ENCODE measurements at places on chromosomes 3 and 15.
A peak's percentile ranks its signal among the peaks of the same experiment; 100 is the strongest.

DNA sequence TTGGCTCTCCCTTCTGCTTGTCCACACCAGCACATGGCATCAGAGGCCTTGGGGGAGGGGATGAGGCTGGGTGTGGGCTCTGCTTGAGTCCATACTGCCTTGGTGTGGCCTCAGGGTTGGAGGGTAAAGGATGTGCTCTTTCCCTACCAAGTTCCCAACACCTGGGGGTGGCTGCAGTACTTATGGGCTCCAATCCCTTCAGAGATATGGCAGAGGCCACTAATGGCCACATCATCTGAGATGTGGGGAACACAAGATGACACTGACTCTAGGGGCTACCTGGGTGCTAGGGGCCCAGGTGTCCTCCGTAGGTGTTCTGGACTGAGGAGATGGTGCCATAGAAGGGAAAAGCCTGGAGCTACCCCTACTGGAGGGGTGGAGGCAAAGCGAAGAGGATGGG is 6.9 kb downstream of the CXCR6 start:
- no peaks in the 10 kb centered on the region for H3K27me3 ChIP-seq
- no peak for DNase-seq
- H3K27ac ChIP-seq, result no peak overlapping the region
- H3K36me3 ChIP-seq, result peaks cover 3% of the 10 kb centered on the region
- H3K4me1 ChIP-seq, result no peaks in the 10 kb centered on the region

DNA sequence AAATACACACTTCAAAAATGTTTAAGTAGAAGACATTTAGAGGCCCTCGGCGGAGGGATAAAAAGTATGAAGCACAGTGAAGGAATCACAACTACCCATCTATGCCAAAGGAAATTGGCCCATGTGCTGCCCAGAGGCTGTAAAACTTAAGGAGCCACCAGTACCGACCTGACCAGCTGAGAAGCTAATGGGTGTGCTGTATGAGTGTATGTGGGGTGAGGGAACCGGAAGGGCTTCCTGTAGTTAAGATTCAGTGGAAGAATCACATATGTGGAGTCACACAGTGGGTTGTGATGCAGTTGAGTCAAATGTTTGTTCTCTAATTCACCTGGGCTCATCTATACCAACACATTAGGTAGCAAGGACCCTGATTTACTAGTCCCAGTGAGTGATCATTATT is 516.0 kb upstream of the IL12A start:
- peak; percentile 30 for DNase-seq
- no peak overlapping the region for H3K27ac ChIP-seq
- no peaks in the 10 kb centered on the region for H3K27me3 ChIP-seq
- H3K4me1 ChIP-seq, result no peaks in the 10 kb centered on the region
- no peak overlapping the region for H3K4me3 ChIP-seq
- no peaks in the 10 kb centered on the region for H3K36me3 ChIP-seq

GRCh38 chr3:191051037-191051436 is 148.0 kb upstream of the OSTN start:
- no peaks in the 10 kb centered on the region for H3K27me3 ChIP-seq
- no peak overlapping the region for H3K27ac ChIP-seq
- peak; percentile 27 for DNase-seq
- H3K4me3 ChIP-seq, result no peak overlapping the region

GRCh38 chr3:188434594-188434993 is 280.6 kb downstream of the LPP start:
- no peaks in the 10 kb centered on the region for H3K36me3 ChIP-seq
- no peaks in the 10 kb centered on the region for H3K4me1 ChIP-seq
- no peak overlapping the region for H3K27ac ChIP-seq
- no peak for DNase-seq
- no peaks in the 10 kb centered on the region for H3K27me3 ChIP-seq

DNA sequence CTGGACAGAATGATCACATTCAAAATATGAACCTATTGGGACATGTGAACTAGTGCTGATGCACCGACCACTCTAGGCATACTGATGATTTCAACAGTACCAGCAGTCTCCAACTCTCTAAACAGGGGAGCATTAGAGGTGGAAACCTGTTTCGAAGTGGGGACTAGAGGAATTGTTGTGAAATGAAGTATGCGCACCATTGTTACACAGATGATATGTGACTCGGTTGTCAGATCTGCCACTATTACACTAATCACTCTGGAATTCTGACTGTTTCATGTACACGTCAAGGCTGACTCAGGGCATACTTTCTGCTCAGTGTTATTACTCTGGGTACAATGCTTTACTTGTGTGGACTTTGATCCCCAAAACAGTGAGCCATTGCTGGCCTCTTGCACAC is 198.2 kb upstream of the UBE2E2 start:
- no peaks in the 10 kb centered on the region for H3K27me3 ChIP-seq
- H3K4me1 ChIP-seq, result no peaks in the 10 kb centered on the region
- no peaks in the 10 kb centered on the region for H3K36me3 ChIP-seq
- H3K4me3 ChIP-seq, result no peak overlapping the region
- H3K27ac ChIP-seq, result no peak overlapping the region

DNA sequence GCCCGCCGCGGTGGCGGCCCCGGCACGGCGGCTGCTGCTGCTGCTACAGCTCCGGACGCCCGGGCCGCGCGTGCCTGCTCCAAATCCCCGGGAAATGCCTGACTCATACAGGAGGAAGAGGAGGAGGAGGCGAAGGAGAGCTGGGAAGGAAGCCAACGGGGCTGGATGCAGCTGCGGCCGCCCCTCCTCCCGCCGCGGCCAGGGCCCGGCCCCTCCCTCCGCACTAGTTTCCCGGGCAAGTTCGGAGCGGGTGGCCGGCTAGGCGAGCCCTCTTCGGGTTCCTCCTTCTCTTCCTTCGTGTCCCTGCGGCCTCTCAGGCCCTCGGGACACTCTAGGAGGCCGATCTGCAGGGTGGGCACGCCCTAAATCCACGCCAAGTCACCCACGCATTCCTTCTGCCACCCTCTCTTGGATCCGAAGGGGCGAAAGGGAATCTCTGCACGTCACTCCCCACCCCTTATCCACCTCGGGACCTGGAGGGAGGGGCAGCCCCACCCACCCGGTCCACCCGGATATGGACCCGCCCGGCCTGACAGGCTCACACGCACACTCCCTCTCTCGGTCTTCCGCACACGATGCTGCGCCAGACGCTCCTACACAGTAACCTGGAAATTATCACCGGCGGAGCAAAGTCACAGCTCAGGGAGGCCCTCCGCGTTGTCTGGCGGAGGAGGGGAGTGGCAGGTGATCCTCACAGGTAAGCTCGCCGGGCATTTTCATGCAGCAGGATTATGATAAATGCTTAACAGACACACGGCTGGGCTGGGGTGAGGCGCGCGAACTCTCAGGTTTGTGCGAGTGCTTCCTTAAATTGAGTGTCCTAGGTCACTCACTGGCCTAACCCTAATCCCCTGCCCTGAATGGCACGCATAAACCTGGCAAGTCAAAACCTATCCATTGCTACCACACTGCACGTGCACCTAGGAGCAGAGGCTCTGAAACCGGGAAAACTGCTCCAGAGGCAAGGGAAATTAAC is at the start of the genes OSBPL10 and ZNF860:
TSS of gene OSBPL10 (minus strand) at position 57 of the 976 bp plus-strand sequence. CDS start 83 bp downstream, outside the sequence.
TSS of gene ZNF860 (plus strand) at position 545 of the 976 bp plus-strand sequence. CDS start 7,330 bp downstream, outside the sequence.
- peak within 1 kb of the TSS; percentile 85 for H3K4me3 ChIP-seq
- DNase-seq, result peak; percentile 88
- peak within 1 kb of the TSS; percentile 77 for H3K27ac ChIP-seq
- peaks cover 2% of the 10 kb centered on the region for H3K4me1 ChIP-seq
- H3K36me3 ChIP-seq, result no peaks in the 10 kb centered on the region
- no peaks in the 10 kb centered on the region for H3K27me3 ChIP-seq

DNA sequence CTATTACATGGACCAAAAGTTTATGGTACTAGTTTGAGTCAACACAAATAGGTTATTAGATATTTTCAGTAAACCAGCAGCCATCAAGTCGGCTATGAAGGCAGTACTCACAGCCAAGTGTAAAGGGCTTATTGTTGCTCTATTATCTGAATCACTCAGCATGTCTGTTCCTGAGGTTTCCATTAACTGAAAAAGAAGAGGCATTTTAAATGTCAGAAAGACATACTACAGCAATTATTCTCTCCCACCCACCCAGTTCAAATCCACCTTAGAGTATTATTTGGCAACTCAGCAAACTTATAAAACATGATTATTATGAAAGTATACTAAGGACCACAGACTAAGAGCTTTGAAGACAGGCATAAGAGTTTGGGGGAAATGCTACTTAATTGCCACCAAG is 93.1 kb downstream of the BTD start:
- H3K27me3 ChIP-seq, result no peaks in the 10 kb centered on the region
- H3K27ac ChIP-seq, result no peak overlapping the region
- no peak for DNase-seq
- no peak overlapping the region for H3K4me3 ChIP-seq
- H3K4me1 ChIP-seq, result no peaks in the 10 kb centered on the region

DNA sequence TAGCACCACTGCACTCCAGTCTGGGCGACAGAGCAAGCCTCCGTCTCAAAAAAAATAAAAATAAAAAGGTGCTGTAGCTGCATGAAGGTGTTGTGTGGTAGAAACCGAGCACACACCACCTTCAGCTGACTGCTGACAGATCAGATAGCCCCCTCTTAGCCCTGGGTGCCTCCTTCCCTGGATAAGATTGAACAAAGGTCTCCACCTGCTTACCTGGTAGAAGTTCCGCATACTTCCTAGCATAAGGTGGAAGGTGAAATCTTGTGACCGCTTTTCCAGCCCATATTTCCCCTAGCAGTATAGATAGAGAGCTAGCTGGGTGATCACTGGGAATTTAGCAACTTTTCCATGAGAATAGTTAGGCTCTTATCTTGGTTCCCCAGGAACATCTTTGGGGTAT is 18.7 kb upstream of the NEO1 start:
- DNase-seq, result no peak
- no peaks in the 10 kb centered on the region for H3K27me3 ChIP-seq
- no peaks in the 10 kb centered on the region for H3K36me3 ChIP-seq
- H3K27ac ChIP-seq, result no peak overlapping the region
- H3K4me3 ChIP-seq, result no peak overlapping the region
- H3K4me1 ChIP-seq, result peaks cover 6% of the 10 kb centered on the region

DNA sequence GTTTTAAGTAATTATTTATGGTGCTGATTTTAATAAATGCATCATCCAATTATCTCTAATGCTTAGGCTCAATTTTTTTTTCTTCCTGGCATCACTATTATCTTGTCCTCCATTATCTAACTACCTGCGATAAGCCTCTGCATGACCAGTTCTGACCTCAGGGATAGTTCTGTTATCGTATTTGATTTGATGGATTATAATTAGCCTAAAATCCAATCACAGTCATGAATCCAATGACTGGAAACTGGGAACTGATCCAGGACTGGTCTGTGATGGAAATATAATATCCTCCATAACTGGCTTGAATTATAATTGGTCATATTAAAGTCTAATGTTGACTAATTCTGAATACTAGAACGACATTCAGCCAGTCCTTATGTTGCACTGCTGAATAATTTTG is 1.1 kb downstream of the MYH15 start:
- no peak overlapping the region for H3K4me3 ChIP-seq
- no peak overlapping the region for H3K27ac ChIP-seq
- DNase-seq, result no peak
- H3K36me3 ChIP-seq, result no peaks in the 10 kb centered on the region
- H3K27me3 ChIP-seq, result no peaks in the 10 kb centered on the region
- H3K4me1 ChIP-seq, result no peaks in the 10 kb centered on the region

GRCh38 chr3:122800706-122801237 is 5.9 kb downstream of the SLC49A4 start:
- H3K27me3 ChIP-seq, result no peaks in the 10 kb centered on the region
- H3K36me3 ChIP-seq, result no peaks in the 10 kb centered on the region
- H3K4me3 ChIP-seq, result no peak overlapping the region
- H3K27ac ChIP-seq, result no peak overlapping the region

DNA sequence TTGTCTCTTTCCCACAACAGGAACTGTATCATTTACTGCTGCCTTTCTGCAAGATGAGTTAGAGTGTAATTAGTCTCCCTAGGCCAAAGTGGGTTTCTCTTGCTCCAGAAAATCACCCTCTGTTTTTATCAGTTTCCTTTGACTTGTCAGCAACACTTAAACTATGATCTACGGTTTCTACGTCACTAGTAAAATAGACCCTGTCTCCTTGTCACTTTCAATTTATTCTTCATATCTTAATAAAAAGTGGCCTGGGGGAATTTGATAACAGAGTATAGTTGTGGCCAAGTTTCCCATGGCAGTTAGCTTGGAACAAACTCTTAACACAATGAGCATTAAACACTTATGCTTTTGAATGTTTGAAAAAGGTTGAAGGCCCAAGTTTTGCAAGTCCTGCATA is 79.6 kb downstream of the CGNL1 start:
- no peaks in the 10 kb centered on the region for H3K27me3 ChIP-seq
- no peak overlapping the region for H3K4me3 ChIP-seq
- no peak for DNase-seq
- H3K27ac ChIP-seq, result no peak overlapping the region

GRCh38 chr15:62454567-62455172 is 289.6 kb upstream of the C2CD4B start:
- H3K4me3 ChIP-seq, result no peak overlapping the region
- peaks cover 8% of the 10 kb centered on the region for H3K4me1 ChIP-seq
- DNase-seq, result no peak
- H3K36me3 ChIP-seq, result no peaks in the 10 kb centered on the region
- H3K27ac ChIP-seq, result no peak overlapping the region

GRCh38 chr3:73469331-73469730 is 155.4 kb downstream of the PDZRN3 start:
- no peaks in the 10 kb centered on the region for H3K27me3 ChIP-seq
- no peaks in the 10 kb centered on the region for H3K36me3 ChIP-seq
- H3K27ac ChIP-seq, result no peak overlapping the region
- no peak overlapping the region for H3K4me3 ChIP-seq
- H3K4me1 ChIP-seq, result peaks cover 2% of the 10 kb centered on the region

- H3K36me3 ChIP-seq, result peaks cover 5% of the 10 kb centered on the region
- DNase-seq, result peak; percentile 40
- peaks cover 9% of the 10 kb centered on the region for H3K4me1 ChIP-seq
- H3K27ac ChIP-seq, result no peak overlapping the region
- H3K27me3 ChIP-seq, result no peaks in the 10 kb centered on the region
- no peak overlapping the region for H3K4me3 ChIP-seq
These were observed 10.8 kb downstream of the AP3B2 start for GRCh38 chr15:82698711-82699345.

DNA sequence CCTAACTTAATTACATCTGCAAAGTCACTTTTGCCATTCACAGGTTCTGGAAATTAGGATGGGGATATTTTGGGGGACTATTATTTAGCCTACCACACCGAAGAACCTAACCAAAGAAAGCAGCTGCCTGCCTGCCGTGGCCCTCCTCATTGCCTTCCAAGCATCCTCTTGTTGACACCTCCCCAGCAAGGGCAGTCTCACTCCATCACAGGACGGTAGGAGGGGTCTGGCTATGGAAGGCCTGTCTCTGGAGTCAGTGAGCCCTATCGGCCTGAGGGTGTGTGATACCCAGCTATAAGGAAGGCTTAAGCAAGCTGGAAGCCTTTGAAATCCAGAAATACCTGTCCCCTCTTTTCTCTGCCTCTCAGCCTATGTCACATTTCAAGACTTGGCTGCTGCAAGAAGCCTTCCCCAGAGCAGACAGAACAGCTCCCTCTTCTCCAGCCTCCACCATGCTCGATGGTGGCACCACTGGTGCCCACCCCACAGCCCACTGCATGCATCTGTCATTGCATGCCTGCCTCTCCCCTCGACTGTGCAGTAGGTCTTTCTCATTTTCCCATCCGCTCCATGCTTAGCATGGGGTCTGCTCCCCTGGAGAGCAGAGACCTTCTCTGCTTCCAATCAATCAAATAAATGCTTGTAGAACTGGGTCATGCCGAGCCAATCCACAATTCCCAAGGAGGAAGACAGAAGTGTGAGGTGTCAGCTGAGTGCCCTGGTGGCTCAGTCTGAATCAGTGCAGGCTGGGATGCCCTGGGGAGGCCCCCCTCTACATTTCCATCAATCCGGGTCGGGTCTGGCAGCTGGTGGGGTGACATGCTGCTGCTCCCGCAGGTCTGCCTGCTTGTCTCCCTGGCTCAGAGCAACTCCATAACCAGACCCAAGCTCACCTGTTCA is 23.9 kb upstream of the LOXL1 start:
- peak; percentile 74 for DNase-seq
- no peak overlapping the region for H3K4me3 ChIP-seq
- no peaks in the 10 kb centered on the region for H3K36me3 ChIP-seq
- H3K27ac ChIP-seq, result no peak overlapping the region
- no peaks in the 10 kb centered on the region for H3K4me1 ChIP-seq
